Kasumi-1 (cell line): ENCODE measurements at places on chromosomes 7 and 10.

GRCh38 chr10:86556933-86557649 is 35.5 kb upstream of the WAPL start:
- no peak for DNase-seq

GRCh38 chr7:16975712-16976111 is 93.9 kb upstream of the AGR3 start:
- DNase-seq, result peak; percentile 42

DNA sequence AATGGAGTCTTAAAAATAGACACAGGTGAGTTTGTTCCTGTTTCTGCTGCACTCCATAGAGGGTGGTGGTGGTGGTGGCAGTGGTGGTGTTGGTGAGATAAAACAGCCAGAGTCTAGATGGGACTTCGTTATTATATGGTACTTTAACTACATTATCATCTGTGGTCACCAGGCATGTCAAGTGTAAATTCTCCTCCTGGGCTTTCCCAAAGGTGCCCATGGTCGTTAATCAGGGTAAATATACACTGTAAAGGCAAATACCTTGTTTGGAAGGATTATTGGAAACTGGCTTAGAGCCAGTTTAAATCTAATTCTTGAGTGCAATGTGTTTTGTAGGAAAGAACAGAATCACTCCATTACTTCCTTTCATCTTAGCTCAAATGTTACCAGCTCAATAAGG is 21.5 kb upstream of the COMMD3 start:
- DNase-seq, result no peak

DNA sequence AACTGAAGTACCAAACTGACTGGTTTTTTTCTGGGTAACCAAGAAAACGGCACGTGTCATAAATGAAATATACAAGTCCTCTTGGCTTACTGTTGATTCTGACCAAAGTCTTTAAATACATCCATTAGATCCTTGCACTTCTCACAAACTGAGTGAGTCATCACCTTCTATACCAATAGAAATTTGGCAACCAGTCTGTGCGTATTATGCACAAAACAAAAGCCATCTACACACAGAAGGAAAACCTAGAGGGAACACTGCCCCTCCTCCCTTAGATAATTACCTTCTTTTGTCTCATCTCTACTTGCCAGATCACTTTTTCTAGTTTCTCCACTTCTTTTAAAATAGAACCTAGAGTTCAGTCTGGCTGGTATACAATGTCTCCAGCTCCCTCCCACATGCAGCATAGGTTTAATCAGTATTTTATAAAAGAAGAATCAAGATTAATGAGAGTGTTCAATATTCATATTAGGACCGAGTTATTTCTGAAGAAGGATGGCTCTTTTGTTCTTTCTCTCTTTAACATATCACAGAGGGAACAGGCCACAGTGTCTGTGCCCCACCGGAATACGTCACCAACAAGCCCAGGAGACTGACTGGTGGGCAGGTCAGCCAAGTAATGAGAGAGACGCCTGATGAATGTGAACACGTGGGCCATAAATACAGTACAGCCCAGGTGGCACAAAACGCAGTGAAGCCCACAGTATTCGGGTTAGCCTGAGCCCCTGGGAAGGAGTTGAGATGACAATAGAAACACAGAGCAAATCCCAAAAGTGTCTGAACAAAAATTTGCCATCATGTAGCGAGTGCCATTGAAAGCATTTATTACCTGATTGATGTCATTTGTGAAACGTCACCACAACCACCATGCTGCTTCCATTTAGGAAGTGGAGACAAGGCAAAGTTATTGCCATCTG is 91.3 kb downstream of the KIAA1549 start:
- no peak for DNase-seq
